ENCODE measurements at places on chromosomes 13 and 19.

GRCh38 chr13:50179977-50180376 lies 164.7 kb downstream of the KCNRG start:
- no peak overlapping the region for H3K27ac ChIP-seq
- no peak overlapping the region for H3K4me3 ChIP-seq
- H3K36me3 ChIP-seq: no peaks in the 10 kb centered on the region
- no peaks in the 10 kb centered on the region for H3K4me1 ChIP-seq

DNA sequence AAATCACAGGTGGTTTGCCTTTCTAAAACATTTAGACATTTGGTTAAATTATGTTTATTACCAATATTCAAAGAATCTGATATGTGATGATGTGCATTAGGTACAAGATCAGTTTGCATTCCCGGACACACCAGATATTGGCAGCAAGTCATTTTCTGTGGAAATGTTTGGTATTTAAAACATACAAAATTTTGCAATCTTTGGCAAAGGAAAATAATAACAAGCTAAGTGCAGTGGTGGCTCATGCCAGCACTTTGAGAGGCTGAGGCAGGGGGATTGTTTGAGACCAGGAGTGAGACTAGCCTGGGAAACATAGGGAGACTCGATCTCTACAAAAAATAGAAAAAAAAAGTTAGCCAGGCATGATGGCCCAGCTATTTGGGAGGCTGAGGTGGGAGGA lies 29.1 kb upstream of the TSC22D1 start:
- H3K27me3 ChIP-seq: no peaks in the 10 kb centered on the region
- no peaks in the 10 kb centered on the region for H3K36me3 ChIP-seq
- no peak overlapping the region for H3K4me3 ChIP-seq
- no peak overlapping the region for H3K27ac ChIP-seq
- no peak for DNase-seq
- no peaks in the 10 kb centered on the region for H3K4me1 ChIP-seq

- no peak overlapping the region for H3K27ac ChIP-seq
- DNase-seq: no peak
- H3K4me1 ChIP-seq: no peaks in the 10 kb centered on the region
- H3K4me3 ChIP-seq: no peak overlapping the region
Measured at GRCh38 chr19:45824041-45824471, 8.9 kb upstream of the RSPH6A start.

DNA sequence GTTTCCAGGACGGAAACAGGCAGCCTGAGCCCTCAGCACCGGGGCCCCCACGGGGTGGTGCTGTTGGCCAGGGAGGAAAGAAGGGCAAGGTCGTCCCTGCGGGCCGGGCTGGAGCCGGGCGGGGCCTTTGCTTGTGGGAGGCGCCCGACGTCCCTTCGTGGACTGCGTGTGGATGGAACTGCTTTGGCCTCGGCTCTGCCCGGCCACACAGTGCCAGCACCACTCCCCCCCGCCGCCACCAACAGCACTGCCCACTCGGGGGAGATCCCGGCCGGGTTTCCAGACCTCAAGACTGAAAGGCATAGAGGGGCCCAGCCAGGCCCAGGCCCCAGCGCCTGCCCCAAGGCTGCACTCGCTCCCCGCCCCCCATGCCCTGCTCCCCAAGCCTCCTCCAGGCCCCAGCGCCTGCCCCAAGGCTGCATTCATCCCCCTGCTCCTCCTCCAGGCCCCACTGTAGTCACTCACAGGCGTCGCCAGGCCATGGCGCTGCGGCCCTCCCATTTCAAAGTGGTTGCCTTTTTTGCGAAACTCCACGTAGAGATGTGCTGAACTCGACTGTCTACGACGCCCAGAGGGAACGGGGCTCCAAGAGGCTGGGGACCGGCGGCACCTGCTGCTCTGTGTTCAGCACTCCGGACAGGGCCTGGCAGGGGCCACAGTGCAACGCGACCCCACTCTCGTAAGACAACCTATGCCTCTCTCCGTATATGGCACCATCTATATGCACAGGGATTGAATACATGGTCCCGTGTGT lies 22.5 kb downstream of the C13orf46 start:
- DNase-seq: peak; percentile 90
- no peaks in the 10 kb centered on the region for H3K27me3 ChIP-seq
- H3K4me1 ChIP-seq: no peaks in the 10 kb centered on the region
- H3K36me3 ChIP-seq: no peaks in the 10 kb centered on the region
- H3K4me3 ChIP-seq: peak overlapping the region; percentile 29
- H3K27ac ChIP-seq: no peak overlapping the region

GRCh38 chr13:70338609-70339008 lies 230.4 kb upstream of the KLHL1 start:
- H3K27ac ChIP-seq: no peak overlapping the region
- H3K36me3 ChIP-seq: no peaks in the 10 kb centered on the region
- no peak overlapping the region for H3K4me3 ChIP-seq
- no peaks in the 10 kb centered on the region for H3K4me1 ChIP-seq

DNA sequence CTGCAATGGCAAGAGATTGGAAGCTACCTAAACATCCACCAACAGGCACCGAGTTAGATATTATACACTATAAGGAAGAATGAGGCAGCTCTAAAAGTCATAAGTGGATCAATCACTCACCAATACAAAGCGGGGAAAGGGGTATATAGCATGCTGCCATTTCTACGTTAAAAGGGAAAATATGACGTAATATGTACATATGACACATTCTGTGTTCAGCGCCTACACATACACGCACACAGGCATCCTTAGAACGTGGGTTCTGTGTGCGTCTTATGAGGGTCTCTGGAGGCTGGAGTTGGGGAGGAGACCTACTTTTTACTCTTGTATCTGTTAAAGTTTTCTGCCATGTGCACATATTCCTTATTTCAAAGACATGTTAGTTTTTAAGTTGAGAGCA lies 5.9 kb downstream of the IL17D start:
- H3K27ac ChIP-seq: peak overlapping the region; percentile 29
- no peak overlapping the region for H3K4me3 ChIP-seq
- DNase-seq: no peak
- H3K27me3 ChIP-seq: no peaks in the 10 kb centered on the region

GRCh38 chr19:38336638-38337359 lies 1.2 kb downstream of the CATSPERG start:
- H3K4me3 ChIP-seq: peak overlapping the region; percentile 64
- H3K4me1 ChIP-seq: no peaks in the 10 kb centered on the region
- H3K27me3 ChIP-seq: no peaks in the 10 kb centered on the region
- no peaks in the 10 kb centered on the region for H3K36me3 ChIP-seq
- peak overlapping the region; percentile 98 for H3K27ac ChIP-seq

- DNase-seq: no peak
- H3K36me3 ChIP-seq: peaks cover 18% of the 10 kb centered on the region
- no peaks in the 10 kb centered on the region for H3K27me3 ChIP-seq
Measured at GRCh38 chr19:12801466-12802266, at the start of the genes PRDX2 and THSD8. TSS of gene PRDX2 (minus strand) at chr19:12801800. CDS start at chr19:12801261, 539 bp downstream. TSS of gene THSD8 (plus strand) at chr19:12802069. CDS start at chr19:12802072, 3 bp downstream.

- no peak for DNase-seq
- H3K4me3 ChIP-seq: peak overlapping the region; percentile 9
- peaks cover 21% of the 10 kb centered on the region for H3K4me1 ChIP-seq
- H3K36me3 ChIP-seq: no peaks in the 10 kb centered on the region
- H3K27ac ChIP-seq: no peak overlapping the region
Measured at GRCh38 chr13:113050734-113051431, 54.7 kb upstream of the F7 start.

DNA sequence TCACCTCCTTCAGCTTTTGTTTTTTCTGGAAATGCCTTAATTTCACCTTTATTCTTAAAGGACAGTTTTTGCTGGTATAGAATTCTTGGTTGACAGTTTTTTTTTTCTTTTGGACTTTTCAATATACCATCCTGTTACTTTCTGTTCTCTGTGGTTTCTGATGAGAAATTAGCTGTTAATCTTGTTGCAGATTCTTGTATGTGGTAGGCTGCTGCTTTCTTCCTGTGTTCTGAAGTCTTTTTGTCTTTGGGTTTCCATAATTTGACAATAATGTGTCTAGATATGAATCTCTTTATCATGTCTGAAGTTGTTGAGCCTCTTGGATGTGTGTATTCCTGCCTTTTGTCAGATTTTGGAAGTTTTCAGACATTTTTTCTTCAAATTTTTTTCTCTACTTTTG lies 12.0 kb downstream of the ZNF283 start:
- H3K4me3 ChIP-seq: no peak overlapping the region
- H3K27ac ChIP-seq: no peak overlapping the region
- H3K36me3 ChIP-seq: peaks cover 99% of the 10 kb centered on the region
- no peak for DNase-seq

GRCh38 chr19:648305-648704 lies 8.6 kb downstream of the FGF22 start:
- no peak overlapping the region for H3K4me3 ChIP-seq
- no peak overlapping the region for H3K27ac ChIP-seq
- H3K36me3 ChIP-seq: peaks cover 65% of the 10 kb centered on the region
- DNase-seq: no peak
- no peaks in the 10 kb centered on the region for H3K4me1 ChIP-seq
- no peaks in the 10 kb centered on the region for H3K27me3 ChIP-seq

DNA sequence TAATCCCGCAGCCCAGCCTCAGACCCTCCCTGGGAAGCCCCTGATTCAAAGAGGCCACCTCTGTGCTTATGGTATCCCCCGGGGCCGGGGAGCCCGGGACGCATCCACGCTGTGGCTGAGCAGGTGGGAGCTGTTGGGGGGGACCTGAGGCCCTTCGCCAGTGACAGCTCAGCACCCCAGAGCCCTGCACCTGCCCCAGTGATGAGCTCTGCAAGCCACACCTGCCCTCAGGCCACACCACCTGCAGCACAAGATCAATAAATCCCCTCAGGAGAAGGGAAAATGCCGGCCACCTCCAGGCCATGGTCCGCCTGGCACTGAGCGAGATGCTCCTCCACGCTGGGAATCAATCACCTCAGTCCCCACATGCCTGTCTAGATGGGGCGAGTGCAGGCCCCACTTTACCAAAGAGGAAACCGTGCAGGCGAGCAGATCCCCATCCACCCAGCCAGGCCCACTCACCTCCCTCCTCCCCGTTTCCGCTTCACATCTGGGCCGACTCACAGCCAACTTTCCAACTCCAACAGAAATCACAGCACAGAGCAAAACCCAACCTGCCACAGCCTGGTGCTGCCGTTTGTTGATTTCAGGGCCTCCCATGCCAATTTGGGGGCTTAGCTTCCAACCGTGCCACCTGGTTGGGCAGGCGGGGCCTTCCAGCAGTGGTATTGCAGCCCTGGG lies 12.8 kb downstream of the MOB3A start:
- no peak for DNase-seq
- no peak overlapping the region for H3K4me3 ChIP-seq
- H3K27ac ChIP-seq: no peak overlapping the region
- no peaks in the 10 kb centered on the region for H3K27me3 ChIP-seq
- peaks cover 27% of the 10 kb centered on the region for H3K4me1 ChIP-seq

- no peak for DNase-seq
- H3K4me1 ChIP-seq: no peaks in the 10 kb centered on the region
- H3K4me3 ChIP-seq: no peak overlapping the region
- H3K27me3 ChIP-seq: peaks cover 4% of the 10 kb centered on the region
- H3K36me3 ChIP-seq: no peaks in the 10 kb centered on the region
Measured at GRCh38 chr19:5436948-5437306, 18.3 kb upstream of the ZNRF4 start.

DNA sequence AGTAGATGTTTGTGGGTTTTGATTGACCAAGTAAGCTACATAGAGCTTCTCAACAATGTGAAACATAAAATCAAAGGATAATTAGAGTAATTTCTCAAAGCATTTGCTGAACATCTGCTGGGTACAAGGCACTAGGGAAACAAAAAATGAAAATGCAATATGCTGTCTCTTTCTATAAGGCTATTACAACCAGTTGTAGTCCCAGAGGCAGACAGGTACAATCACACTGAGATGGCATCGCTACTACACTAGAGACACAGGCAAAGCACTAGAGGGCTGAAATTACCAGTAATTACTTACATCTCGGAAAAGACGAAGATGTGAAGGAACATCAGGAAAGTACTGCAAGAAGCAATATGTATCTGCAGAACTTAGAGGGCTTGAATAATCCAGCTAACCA lies 133.3 kb downstream of the LHFPL6 start:
- no peaks in the 10 kb centered on the region for H3K27me3 ChIP-seq
- DNase-seq: no peak
- no peak overlapping the region for H3K4me3 ChIP-seq
- H3K27ac ChIP-seq: no peak overlapping the region

GRCh38 chr19:15399635-15400034 lies 19.2 kb downstream of the AKAP8L start:
- H3K36me3 ChIP-seq: peaks cover 79% of the 10 kb centered on the region
- peaks cover 44% of the 10 kb centered on the region for H3K4me1 ChIP-seq
- H3K27ac ChIP-seq: no peak overlapping the region
- no peaks in the 10 kb centered on the region for H3K27me3 ChIP-seq
- H3K4me3 ChIP-seq: no peak overlapping the region

GRCh38 chr13:50995854-50996253 lies 86.3 kb downstream of the RNASEH2B start:
- no peaks in the 10 kb centered on the region for H3K36me3 ChIP-seq
- H3K4me3 ChIP-seq: no peak overlapping the region
- H3K27me3 ChIP-seq: no peaks in the 10 kb centered on the region
- DNase-seq: no peak
- H3K27ac ChIP-seq: no peak overlapping the region

Data from right atrium auricular region (tissue), 2 donors.